NCI-H187 (cell line): ENCODE measurements at places on chromosomes 4 and X.

- no peak for DNase-seq
Observed at GRCh38 chrX:3379111-3379510, 32.7 kb upstream of the MXRA5 start.

DNA sequence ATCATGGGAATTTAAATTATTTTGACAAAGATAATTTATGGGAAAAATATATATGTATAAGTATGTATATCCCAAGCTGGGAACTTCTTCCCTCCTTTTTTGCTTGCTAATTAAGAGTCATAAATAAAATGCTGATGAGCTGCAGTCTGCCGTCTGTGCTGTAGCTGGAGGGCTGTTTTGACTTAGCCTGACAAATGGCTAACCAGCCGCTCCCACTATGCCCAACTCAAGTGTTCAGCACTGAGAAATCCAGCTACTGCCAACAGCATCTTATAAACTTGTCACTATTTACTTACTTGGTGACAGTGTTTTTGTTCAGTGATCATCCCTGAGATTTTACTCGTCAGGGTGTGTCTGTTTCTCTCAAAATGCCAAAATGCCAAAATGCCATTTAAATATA, 171.2 kb upstream of the PGRMC2 start:
- no peak for DNase-seq

DNA sequence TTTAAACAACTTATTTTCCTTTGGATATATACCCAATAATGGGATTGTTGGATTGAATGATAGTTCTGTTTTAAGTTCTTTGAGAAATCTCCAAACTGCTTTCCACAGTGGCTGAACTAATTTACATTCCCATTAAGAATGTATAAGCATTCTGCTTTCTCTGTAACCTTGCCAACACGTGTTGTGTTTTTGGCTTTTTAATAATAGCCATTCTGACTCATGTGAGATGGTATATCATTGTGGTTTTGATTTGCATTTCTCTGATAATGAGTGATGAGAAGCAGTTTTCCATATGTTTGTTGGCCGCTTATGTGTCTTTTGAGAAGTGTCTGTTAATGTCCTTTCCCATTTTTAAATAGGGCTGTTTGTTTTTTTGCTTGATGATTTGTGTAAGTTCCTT, 155.6 kb upstream of the PITX2 start:
- DNase-seq: no peak

DNA sequence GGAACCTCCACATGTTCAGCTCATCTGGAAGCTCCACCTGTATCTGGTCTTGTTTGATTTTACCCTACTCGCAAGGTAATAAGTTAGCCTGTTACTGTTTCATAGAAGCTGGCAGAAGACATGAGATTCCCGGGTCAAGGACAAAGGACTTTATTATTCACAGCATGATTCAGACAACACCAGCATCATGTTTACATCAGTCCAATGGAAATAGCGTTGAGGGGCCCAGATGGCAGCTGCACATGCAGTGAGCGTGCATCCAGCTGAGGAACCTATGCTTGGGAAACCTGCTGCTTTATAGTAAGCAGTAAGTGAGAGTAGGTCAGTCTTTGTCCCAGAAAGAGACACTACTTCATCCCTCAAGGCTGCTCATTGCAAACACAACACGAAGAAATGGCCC, 19.8 kb downstream of the TSPAN5 start:
- DNase-seq: no peak

DNA sequence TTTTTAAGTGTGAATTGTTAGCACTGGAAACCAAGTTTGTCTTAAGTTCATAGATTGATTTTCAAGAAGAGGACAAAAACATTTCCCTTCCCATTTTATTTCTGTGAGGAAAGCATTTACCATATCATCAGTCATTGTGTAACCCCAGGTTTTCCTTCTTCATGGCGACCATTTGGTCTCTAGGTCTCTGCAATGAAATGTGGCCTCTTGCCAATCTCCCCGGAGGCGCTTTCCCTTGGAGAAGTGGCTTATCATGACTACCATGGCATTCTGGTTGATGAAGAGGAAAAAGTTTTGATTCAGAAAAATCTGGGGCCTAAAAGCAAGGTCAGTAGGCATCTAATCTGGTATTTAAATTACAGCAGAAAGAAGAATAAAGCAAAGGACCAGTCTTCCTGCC, 54.4 kb downstream of the ADD1 start:
- no peak for DNase-seq

- no peak for DNase-seq
Observed at GRCh38 chr4:20431543-20431951, 179.8 kb downstream of the SLIT2 start.

DNA sequence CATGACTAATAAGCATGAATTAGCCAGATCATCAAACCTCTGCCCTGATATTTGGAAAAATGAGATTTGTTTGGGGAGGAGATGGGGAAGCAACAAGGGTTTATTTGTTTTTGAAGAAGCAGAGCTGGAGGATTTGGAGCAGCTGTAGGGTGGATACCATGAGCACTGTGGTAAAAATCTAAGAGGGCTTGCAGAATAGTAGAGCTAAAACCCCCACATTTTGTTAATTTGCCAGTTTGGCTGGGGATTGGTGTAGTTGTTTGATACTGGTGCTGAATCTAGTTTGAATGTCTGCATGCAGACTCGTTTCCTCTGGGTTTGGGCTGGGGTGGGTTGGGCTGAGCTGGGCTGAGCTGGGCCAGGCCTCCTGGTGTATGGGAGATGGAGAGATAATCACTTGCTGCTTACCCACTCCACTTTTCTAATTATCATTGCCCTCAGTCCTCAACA, 43.7 kb downstream of the SMAD1 start:
- DNase-seq: no peak

DNA sequence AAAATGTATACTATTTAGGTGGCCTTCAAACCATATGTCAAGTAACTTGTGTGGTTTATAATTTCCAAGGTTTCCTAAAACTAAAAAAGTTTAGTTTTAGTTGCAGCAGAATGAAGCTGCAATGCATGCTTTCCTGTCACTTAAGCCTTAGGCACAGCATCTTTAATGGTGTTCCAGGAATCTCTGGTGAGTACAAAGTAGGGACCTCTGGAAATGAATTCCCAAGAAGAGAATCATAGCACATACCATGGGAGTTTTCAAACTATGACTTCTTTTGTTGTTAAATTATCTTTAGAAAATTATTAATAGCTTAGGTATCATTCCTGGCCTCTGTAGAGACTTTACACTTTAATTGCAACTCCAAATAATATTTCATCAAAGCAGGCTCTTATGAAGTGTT, 1005.9 kb upstream of the PABPC4L start:
- no peak for DNase-seq

DNA sequence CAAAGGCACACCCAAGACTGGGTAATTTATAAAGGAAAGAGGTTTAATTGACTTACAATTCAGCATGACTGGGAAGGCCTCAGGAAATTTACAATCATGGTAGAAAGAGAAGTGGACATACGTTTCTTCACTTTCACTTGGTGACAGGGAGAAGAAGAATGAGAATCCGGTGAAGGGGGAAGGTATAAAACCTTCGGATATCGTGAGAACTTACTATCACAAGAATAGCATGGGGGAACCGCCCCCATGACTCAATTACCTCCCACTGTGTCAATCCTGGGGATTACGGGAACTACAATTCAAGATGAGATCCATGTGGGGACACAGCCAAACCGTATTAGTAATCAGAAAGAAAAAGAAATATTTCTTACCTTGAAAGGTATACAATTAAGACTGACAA, 782.9 kb upstream of the HS3ST1 start:
- DNase-seq: no peak

DNA sequence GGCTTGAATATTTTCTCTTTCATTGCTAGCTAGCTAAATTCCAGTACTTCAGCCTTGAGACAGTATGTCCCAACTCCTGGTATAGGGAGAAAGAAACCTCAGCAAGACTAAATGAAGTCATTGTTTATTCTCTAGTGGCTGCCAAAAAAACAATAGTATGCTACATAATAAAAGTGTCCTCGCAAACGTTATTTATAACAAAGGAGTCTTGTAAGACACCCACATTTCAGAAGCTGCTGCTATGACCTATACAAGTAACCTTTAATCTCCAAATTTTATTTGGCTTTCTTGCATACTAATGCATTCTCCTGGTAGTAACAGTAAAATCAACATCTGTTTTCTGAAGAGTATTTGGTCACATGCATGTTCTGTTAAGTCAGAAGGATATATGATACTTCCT, 28.8 kb downstream of the NEK1 start:
- no peak for DNase-seq

DNA sequence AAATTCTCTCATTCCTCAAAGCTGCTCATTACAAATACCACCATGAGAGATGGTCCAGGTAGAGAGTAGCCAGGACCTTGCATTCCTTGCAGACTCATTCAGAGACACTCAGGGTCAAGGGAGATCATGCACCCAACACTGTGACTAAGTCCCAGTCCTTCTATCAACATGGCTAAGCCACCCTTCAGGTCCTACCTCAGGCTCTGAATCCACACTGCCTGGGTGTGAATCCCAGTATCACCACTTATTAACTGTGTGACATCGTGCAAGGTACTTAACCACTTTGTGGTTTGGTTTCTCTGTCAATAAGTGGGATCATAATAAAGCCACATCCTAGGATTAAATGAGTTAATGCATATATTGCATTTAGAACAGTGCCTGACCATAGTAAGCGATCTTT, 124.1 kb upstream of the NEIL3 start:
- DNase-seq: no peak

DNA sequence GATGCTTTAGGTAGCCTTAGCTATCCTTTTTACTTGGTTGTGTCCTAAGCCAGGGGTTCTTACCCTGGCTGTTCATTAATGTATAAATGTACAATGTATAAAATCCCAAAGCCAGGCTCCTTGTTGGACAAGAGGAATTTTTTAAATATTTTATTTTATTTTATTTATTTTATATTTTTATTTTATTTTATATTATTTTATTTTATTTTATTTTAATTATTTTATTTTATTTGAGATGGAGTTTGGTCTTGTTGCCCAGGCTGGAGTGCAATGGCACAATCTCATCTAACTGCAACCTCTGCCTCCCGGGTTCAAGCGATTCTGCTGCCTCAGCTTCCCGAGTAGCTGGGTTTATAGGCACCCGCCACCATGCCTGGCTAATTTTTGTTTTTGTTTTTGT, 8.1 kb upstream of the SLC2A9 start:
- DNase-seq: no peak

GRCh38 chrX:14398725-14399124, 130.6 kb upstream of the GLRA2 start:
- DNase-seq: no peak

DNA sequence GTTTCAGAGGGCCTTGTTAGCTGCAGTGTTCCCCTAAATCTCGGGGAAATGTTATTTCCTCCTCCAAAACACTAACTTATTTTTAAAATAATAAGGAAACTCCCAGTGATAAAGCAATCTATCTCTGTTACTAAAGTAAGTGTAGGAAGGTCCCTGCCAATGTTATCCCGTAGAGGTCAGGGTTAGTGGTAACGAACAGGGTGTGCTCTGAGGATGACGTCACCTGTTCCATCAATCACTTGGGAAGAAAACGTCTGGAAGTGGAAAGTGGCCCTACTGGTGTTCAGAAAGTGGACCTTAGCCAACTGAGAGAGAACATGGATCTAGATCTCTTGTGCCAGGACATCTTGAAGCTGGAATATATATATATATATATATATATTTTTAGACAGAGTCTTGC, 249.5 kb downstream of the BCOR start:
- DNase-seq: no peak
